ENCODE measurements at places on chromosomes 2 and 18.

GRCh38 chr2:81942136-81942680 lies 1637.7 kb upstream of the LRRTM1 start:
- no peak for DNase-seq

- no peak for DNase-seq
These were observed 128.0 kb downstream of the EPHA4 start for GRCh38 chr2:221444106-221444505.

- DNase-seq, result no peak
These were observed 26.3 kb downstream of the ERLEC1 start for GRCh38 chr2:53813151-53813550.

DNA sequence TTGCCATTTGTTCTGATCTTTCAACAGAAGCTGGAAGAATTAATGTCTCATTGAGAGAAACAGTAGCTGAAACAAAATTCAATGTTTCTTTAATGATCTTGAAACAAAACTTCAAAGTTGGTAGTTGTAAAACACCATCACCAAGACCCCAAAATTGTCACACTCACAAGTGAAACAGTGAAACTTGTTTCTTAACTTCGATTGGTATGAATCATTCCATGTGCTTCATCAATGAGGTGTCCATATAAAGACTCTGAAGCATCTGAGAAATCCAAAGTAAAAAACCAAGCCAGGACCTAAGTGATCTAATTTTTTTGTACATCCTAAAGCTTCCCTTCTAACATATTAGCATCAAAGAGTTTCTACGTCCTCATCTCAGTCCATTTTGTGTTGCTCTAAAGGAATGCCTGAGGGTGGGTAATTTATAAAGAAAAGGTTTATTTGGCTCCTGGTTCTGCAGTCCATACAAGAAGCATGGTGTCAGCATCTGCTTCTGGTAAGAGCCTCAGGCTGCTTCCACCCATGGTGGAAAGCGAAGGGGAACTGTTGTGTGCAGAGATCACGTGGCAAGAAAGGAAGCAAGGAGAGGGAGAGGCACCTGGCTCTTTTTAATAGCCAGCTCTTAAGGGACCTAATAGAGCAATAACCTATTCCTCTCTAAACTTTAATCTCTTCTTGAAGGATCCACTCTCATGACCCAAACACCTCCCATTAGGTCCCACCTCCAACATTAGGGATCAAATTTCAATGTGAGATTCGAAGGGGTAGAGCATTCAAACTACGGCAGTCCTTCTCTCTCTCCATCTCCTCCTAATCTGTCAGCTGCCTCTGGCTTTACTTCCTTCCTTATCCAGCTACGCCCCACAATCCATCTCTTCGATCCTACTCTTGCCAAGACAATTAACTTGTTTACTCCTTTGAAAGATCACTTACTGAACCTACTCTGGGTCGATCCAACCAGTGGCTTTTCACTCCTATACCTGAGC lies 20.7 kb upstream of the TLK1 start:
- no peak for DNase-seq

GRCh38 chr2:1685957-1686783 lies 58.1 kb downstream of the PXDN start:
- no peak for DNase-seq

- DNase-seq, result no peak
These were observed 124.0 kb upstream of the SEC11C start for GRCh38 chr18:59015531-59016152.

GRCh38 chr2:160742667-160743066 lies 249.1 kb upstream of the RBMS1 start:
- DNase-seq, result no peak

GRCh38 chr2:36655453-36655852 lies 41.1 kb upstream of the VIT start:
- DNase-seq, result no peak

DNA sequence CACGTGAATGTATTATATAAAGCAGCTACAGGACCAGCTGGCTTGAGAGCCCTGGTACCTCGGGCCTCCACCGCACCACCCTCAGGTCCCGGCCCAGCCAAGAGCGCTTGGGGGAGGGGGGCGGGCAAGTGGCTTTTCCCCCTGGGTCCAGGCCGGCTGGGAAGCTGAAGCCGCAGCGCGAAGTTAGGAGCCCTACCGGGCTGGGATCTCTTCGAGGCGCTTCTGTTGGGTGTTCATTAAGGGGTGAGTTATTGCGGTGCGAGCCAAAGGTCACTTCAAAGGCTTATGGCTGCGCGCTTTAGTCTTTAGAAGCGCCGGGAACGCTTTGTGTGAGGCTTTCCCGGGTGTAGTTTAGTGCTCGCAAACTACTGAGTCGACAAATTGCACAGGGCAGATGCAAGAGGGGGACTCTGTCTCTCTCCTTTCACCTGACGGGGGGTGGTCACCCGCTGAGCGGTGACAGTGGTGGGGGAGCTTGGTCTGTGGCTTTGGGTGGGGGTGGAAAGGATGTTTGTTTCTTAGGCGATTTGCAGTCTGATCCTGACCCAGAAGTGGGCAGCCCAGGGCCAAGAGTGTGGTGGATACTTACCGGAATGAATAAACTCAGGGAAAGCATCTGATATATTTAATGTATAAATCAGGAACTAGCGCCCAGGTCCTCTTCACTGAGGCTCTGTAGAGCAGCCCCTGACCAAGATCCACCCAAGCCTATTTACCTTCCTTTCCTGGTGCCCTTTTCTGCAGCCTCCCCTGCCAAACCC lies 6.0 kb downstream of the HOXD3 start:
- DNase-seq, result no peak

GRCh38 chr18:11859903-11860407 lies 8.7 kb downstream of the CHMP1B start:
- no peak for DNase-seq

DNA sequence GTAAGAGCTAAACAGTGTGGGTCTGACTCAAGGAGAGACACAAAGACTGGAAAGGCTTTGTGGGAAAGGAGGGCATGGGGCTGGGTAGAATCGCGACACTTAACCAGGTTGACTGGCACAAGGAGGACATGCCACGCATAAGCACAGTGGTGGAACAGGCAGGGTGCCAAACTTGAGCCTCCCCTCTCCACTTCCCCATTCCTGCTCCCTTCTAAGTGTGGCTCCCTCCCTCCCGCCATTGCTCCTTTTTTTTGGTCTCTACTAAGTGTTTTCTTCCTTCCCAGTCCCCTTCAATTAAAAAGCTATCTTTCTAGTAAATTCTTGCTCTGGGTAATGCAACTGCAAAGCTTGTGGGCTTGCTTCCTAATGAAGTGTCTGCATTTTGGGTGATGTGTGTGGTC lies 40.3 kb upstream of the ZFP36L2 start:
- no peak for DNase-seq

DNA sequence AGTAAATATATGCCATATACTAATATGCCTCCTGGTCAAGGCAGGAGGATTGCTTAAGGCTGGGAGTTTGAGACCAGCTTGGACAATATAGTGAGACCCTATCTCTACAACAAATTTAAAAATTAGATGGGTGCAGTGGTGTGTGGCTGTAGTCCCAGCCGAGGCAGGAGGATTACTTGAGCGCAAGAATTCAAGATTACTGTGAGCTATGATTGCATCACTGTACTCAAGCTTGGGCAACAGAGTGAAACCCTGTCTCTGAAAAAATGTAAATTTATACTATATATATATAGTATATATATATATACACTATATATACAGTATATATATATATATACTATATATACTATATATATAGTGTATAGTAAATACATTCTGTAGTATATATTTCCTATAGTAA lies 30.0 kb upstream of the NPC1 start:
- no peak for DNase-seq

- no peak for DNase-seq
These were observed 36.7 kb downstream of the HDAC4 start for GRCh38 chr2:239363946-239364637.

- DNase-seq, result no peak
These were observed 20.2 kb downstream of the CHST9 start for GRCh38 chr18:27164905-27165304.

DNA sequence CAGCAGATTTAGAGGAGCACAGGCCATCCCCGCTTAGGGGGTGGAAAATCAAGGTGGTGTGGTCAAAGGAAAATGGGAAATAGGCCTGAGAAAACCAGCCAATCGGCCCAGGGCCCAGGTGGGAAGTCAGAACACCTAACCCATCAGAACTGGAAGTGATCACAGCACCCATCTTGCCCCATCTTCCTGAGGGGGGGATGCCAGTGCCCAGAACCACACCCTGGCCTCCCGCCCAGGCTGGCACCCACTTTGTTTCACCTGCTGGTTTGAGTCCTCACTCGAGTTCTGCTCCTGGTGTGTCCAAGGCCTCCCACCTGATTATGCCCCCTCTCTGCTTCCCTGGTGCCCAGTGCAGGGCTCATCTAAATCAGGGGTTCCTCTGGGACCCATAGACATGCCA lies 174.5 kb downstream of the TNS1 start:
- no peak for DNase-seq

DNA sequence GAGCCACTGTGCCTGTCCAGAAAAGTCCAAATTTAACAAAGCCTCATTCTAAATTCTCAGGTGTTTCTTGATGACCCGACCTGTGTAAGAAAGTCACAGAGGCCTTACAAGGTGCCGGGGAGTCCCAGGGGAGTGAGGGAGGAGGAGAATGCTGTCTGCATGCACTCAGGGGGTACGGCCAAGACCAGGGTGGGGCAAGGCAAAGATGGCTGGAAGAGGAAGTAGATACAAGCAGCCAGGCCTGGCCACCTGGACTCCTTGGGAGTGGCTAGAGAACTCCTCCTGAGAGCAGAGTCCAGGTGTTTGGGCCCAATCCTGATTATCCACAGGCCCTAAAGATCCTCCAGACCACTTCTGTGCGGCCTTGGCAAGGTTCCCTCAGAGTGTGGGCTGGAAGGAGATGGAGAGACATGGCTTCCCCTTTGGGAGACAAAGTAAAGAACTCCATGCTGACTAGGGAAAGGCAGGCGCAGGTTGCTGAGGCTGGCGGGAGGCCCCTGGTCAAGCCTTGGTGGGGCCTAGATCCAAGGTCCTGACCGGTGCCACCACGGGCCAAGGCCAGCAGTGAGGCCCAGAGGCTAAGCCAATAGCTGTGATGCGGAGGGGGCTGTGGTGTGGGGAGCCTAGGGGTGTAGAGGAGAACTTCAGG lies 74.7 kb downstream of the COPS8 start:
- no peak for DNase-seq

- DNase-seq, result no peak
These were observed 448.9 kb downstream of the NBAS start for GRCh38 chr2:15112216-15112615.

DNA sequence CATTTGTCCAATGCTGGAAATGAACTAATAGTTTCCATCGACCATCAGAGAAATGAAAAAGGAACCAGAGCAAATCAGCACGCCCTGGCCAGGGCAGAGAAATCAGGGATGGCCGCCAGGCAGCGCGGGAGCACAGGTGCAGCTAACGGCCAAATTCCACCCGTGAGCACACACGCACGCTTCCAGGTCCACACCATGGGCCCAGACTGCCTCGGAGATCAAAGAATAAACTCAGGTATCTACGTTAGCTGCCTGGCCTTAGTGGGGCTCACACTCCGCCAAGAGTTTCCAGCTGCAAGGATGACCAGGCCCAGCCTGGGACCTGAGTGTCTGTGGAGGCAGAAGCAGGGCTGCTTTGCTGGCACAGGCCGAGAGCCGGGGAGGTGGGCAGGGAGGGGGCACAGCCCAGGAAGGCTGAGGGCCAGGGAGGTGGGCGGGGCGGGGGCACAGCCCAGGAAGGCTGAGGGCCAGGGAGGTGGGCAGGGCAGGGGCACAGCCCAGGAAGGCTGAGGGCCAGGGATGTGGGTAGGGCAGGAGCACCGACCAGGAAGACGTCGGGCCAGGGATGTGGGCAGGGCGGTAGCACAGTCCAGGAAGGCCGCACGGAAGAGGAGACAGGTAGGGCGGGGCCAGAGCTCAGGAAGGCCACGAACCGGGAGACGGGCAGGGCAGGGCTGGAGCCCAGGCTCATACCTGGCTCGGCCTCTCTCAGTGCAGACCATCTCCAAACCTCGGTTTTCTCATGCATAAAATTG lies 43.2 kb upstream of the SALL3 start:
- no peak for DNase-seq

DNA sequence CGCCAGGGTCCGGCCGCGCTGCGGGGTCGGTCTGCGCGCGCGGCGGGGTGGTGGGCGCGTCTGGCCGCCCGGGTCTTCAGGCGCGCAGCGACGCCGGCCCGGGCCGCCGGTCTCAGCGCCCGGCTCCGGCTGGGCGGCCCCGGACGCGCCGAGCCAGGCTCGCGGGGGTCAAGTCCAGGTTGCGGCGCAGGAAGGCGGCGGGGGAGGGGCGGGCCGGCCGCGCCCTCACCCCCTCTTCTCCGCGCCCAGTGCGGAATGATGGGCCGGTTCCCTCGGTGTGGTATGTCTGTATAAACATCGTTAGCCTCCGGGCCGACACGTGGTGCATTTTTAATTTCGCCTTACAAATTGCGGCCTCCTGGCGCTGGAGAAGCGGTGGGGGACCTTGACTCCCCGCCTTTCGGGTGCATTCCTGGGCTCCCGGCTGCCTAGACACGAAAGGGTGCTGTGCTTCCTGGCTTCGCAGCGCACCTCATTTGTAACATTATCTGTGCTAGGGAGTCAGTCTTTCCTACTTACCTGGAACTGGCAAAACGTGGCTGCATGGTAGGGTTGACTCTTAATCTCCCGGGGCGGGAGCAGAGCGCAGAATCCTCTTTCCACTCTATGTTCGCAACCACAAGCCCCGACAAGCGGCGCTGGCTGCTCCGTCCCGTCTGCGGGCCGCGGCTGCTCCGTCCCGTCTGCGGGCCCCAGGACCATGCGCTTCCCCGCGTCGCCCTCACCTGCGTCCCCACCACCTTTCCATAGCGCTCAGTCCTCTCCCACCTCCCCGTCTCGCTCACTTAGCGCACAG lies 69.0 kb downstream of the CTAGE1 start:
- peak; percentile 23 for DNase-seq

GRCh38 chr2:176066645-176067588 lies 16.8 kb downstream of the EVX2 start:
- DNase-seq, result no peak

DNA sequence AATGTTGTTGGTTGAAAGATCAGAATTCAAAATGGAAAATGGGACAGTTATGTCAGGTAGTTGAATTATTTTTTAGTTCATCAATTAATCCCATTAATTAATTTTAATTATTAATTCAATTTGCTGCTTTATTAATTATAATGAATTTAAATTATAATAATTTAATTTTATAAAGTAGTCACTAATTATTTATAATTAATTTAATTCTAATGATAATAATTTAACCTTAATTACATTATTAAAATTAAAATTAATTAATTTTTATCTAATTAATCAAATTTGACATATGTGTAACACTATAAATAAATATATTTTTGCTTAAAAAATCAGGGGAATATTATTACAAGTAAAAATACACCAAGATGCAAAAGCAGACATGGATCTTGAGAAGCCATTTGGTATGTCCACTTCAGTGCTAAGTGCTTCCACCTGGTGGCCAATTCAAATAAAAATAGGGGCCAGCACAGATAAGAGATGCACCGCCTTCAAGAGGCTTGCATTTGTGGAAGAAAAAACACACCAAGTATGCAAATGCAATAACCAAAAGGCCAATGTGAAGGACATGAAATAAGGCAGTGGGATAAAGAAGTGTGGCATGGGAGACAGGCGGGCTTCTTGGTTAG lies 73.2 kb downstream of the MBP start:
- no peak for DNase-seq

- DNase-seq, result no peak
These were observed 46.3 kb upstream of the CCDC150 start for GRCh38 chr2:196592911-196593881.
